ENCODE measurements at places on chromosomes 7 and 10.

GRCh38 chr10:11018855-11019631 lies 1.4 kb downstream of the CELF2 start:
- DNase-seq = no peak

DNA sequence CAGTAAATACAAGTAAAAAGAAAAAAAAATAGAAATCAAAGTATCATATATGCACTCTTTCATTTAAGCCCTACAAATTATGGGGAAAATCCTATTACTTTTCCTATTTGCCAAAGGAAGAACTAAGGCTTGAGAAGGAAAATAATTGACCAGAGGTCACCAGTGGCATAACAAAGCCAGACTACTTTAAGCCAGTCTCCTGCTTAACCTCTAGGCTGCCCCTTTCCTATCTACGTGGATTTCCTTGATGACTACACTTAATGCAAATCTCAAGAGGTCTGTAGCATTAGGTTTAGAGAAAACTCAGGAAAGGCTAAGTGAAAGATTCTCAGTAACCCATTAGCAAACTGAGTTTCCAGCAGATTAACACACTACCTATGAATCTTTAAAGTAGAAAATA lies 49.8 kb downstream of the TPK1 start:
- DNase-seq = no peak

DNA sequence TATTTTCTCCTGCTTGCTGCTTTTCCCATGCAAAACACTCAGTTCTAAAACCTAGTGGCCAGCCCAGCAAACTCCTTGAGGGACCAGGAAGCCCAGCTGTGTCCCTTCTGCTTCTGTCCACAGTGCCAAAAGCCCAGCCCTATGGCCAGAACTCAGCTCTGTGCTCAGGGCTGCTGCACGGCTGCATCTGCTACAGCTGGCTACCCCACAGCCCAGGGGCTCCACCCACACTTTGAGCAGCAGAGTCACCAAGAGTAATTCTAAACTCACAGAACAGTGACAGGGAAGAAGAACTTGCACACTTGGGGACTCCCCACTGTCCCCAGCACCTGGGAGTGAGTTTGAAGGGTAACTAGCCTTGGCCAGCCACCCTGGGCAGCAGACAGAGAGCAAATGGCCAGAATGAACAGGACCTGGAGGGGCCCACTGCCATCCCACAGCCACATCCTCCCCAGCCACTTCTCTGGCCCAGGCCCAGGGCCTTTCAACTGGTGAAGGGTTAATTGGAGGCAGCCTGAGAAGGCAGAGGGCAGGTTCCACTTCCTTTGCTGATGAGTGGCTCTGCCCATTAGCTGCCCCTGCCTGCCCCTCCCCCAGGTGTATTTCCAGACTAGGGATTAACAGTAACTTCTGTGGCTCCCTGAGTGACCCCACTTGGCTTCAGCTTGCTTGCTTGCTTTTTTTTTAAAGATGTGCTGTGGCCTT lies 28.1 kb upstream of the TRIM8 start:
- no peak for DNase-seq

DNA sequence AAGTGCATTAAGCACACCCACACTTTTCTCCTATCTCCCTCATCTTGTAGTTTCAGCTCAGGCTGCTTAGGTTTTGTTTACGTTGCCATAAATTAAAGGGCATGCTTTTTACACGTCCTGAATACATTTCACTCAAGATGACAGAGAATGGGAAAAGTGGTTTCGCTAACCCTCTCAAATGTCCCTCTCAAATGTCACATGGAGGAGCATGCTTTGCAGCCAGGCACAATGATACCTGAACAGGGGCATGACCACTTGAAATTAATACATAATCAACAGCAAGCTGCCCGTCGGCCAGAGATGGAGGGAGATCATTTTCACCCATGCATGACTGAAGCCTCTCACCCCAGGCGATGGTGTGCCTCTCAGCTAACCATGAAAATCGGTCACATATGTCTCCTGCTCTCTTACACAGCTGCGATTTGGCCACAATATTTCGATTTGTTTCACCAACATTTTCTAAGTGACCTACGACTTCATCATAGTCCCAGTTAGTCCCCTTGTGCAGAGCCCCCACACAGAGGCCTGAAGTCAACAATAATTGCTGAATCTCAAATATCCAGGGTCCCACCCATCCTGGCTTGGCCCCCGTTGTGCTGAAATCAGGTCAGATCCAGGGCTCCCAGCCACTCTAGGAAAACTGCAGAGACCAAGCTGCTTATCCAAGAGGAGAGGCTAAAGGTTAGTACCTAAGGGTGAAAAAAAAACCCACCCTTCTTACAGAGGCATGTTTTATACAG lies 373.9 kb upstream of the NFE2L3 start:
- DNase-seq = no peak

DNA sequence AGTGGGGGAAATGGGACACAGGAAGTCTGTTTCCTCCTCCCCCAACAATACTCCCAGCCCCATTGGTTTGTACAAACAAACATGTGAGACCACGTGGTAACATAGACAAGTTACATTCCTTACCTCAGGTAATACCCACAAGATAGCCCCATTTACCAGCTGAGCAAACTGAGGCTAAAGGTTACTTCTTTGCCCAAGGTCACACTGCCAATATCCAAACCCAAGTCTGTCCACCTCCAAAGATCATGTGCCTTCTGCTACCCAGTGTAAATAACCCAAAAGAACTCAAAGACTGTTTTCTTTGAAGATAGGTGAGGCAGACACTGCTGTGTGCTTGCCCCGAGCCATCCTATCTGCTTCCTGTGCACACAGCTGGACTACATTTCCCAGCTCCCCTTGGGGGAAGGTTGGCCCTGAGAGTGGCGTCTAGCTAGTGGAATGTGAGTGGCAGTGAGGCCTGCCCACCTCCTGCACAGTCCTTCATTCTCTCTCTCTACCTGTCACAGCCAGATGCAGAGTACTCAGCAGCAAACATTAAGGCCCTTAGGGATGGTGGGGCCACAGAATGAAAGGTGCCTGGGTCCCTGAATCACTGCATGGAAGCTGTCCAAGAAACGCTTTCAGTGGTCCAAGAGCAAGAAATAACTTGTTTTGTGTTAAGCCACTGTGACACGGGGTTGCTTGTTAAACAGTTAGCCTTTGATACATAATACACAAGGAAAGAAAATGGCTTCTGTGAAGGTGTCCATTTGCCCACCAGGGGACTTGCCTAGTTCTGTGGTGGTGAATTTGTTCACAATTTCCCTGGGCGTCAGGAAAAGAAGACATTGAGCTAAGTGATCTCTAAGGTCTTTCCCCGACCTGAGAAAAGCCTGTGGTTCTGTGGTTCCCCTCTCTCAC lies 257.7 kb upstream of the NFE2L3 start:
- DNase-seq = no peak

DNA sequence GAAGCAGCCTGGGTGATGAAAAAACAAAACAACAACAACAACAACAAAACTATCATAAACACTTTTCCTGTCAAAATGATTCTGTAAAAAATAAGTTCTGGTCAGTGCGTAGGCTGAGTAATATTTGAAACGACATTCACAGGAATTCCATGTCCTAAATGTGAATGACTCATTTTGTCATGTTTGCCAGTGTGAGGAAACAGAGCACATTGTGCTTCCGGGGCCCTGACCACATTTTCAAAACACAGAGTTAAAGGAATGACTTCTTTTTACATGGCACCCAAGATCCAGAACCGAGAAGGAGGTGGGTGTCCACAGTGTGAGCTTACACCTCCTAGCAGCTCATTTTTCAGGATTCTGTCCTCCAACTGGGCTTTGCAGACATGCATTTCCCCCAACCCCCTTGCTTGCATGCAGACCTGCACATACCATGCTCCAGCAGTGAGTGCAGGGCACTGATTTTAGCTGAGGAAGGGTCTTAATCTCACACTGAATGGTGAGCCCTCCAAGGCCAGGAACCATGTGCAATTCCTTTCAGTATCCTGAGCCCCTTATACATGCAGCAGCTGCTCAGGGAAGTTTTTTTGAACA lies 3.0 kb downstream of the CLRN3 start:
- no peak for DNase-seq

GRCh38 chr10:13337128-13337826 lies 10.8 kb downstream of the SEPHS1 start:
- no peak for DNase-seq

DNA sequence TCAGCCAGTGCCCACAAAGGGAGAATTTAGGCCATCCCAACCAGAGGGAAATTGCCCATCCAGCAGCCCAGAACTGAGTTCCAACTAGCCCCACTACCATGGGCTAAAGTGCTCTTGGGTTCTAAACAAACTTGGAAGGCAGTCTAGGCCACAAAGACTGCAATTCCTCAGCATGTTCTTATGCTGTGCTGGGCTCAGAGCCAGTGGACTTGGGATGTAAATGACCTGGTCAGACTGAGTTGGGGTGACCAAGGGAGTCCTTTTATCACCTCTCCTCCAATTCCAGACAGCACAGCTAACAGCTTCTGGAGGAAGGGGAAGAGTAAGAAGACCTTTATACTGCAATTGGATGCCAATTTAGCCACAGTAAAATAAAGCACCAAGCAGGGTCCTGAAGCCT lies 607.2 kb upstream of the KCND2 start:
- DNase-seq = no peak

- no peak for DNase-seq
Measured at GRCh38 chr7:17304926-17305325, 6.5 kb downstream of the AHR start.

DNA sequence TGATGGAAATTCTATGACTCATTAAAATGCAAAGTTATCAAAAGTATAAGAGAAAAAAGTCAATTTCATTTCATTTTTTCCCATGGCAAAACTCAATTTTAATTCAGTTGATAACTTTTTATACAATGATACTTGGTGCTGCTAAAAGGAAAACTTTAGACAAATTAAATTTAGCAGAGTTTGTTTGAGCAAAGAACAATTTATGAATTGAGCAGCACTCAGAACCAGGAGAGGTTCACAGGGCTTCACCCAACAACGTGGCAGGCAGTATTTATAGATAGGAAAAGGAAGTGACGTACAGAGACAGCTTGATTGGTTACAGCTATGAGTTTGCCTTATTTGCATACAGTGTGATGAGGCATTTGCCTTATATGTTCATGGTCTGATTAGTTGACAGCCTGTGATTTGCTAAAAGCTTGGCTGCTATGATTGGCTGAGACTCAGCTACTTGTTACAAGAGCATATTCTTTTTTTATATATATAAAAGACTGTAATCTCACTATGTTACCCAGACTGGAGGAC lies 157.2 kb upstream of the CELF2 start:
- no peak for DNase-seq

GRCh38 chr10:76882245-76882644 lies 755.4 kb downstream of the KCNMA1 start:
- no peak for DNase-seq

DNA sequence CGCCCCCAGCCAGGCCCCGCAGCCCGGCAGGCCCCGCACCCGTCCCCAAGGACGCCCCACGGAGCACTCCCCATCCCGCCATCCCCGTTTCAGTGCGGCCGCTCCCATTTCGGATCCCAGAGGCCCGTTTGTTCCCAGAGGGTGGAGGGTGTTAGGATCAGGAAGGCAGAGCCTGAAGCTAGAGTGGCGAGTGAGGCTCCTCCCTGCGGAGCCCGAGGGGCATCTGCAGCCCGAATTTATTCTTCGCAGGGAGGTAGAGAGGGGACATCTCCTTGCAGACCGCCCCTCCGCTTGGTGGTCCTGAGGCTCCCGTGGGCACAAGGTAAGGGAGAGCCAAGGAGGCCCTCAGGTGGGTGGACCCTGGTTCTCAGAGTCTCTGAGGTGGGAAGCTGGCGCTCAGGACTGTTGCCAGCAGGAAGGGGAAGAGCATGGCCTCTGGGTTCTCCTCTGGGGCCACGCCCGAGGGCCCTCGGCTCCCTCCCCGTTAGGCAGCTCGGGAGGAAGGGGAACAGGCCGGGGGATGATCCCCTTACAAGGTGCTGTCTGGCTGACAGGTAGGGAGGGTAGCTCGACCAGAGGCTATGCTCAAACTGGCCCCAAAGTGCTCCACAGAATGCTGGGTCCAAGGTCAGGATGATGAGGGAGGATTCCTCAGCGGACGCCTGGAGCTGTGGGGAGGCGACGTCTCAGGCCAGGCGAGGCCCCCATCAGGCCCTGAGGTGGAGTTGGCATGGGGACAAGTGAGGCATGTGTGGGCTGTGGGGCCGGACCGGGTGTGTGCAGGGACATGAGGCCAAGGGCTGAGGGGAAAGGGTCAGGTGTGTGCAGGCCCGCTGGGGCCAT lies 17.4 kb downstream of the POLL start:
- DNase-seq = no peak

DNA sequence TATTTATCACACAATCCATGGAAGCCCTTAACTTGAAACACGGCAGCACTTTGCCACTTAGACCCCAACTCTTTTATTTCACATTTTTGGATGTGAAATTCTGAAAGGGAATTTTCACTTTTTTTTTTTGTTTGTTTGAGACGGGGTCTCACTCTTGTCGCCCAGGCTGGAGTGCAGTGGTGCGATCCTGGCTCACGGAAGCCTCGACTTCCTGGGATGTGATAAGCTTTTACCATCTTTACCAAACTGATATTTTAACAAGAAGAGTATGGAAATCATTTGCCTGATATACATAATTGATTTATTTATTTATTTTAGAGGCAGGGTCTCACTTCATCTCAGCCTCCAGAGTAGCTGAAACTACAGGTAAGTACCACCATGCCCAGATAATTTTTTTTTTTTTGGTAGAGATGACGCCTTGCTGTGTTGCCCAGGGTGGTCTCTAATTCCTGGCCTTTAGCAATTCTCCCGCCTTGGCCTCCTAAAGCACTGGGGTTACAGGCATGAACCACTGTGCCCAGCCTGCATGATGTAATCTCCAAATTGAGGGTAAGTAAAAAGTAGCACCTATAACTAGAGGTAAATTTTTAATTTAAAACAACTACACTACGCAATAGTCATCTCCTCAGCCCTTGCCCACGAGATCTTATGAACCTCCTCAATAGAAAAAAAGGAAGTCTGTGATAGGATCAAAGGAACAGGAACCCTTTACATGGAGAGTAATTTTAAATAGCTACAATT lies 180.7 kb upstream of the KLF14 start:
- DNase-seq = no peak

DNA sequence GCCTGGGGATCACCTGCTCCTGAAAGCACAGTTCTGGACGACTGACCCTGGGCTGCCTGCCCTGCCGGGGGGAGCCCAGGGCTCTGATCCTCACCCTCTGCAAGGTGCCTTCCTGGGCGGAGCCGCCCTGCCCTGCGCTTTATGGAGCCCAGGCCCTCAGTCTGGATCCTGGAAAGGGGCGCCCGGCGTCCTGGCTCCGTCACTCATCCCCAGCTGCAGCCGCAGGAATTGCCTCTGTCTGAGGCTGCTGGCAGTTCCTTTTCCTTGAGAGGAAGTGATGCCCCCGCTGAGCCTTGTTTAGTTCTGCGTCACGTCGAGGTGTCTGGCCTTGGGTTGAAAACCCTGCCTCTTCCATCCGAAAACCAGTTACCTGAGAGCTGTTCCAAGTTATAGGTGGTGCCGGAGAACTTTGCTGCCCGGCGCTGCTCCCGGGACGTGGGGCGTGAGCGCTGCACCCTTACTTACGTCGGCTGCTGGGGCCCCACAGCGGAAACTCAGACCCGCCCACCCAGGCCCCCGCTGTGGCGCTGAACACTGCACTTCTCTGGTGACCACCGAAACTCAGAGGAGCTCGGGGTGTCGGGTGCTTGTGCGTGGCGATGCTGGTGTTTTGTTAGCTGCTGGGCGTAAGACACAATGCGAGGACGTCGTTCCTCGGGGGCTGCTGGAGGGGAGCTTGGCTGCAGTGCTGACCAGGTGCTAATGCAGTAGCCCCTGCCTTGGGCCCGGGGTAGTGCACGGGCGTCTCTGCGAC lies 5.4 kb downstream of the MAFK start:
- DNase-seq = no peak
